ENCODE measurements at places on chromosomes 7 and 10. TPM values are rescaled to one million over a fixed set of nuclear protein-coding genes. Genes with fewer than 3 reads are reported as not detected.
A peak's percentile ranks its signal among the peaks of the same experiment; 100 is the strongest.

DNA sequence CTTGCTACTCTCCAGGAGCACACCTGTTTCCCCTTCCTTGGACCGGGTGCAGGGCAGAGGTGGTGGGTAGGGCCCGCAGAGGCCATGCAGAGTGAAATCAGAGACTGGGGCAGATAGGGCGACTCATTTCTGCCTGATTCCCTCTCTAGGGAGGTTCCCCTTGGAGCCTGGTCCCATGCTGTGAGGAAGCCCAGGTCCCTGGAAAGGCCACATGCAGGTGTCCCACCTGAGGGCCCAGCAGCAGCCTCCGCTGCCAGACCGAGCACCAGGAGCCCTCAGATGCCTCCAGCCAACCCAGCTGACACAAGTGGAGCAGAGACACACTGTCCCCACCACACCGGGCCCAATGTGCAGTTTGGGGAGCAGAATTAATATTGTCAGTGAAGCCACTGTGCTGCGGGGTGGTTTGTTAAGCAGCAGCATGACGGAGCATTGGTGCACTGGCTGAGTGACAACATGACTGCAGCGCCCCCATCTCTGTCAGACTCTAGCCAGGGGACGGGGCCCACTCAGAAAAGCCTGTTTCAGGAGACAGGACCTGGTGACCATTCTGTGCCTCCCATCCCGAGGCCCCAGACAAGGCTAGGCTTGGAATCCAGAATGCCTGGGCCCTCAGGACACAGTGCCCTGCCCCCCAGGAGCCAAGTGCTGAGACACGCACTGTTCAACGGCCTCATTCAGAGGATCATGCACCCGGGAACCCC lies 30.4 kb upstream of the RET start:
- H3K27ac ChIP-seq = no peak overlapping the region
- H3K36me3 ChIP-seq = no peaks in the 10 kb centered on the region
- no peaks in the 10 kb centered on the region for H3K4me1 ChIP-seq

DNA sequence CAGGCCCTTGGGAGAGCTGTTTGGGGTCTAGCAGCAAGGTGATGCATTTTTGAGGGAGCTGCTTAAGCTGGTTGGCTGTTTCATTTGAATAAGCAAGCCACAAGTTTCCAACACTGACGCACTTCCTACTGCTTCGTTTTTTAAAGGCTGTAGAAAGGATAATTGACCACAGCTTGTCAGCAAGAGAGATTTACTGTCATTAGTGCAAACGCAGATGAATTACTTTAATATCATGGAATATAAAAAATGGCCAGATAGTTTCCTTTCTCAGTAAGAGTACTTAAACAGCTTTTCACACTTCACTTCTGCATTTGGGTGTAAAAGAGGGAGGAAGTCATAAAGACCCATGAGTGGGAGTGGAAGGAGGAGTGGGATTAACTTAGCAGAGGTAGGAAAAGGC lies 61.5 kb downstream of the FZD1 start:
- no peaks in the 10 kb centered on the region for H3K27me3 ChIP-seq
- H3K4me1 ChIP-seq = peaks cover 7% of the 10 kb centered on the region

The PTF1A gene
- not detected for total RNA-seq

GRCh38 chr10:91416339-91416855 lies 6.3 kb downstream of the HECTD2 start:
- no peaks in the 10 kb centered on the region for H3K27me3 ChIP-seq
- no peak overlapping the region for H3K27ac ChIP-seq
- H3K4me1 ChIP-seq = peaks cover 32% of the 10 kb centered on the region

The HOXA4 gene
- 0.98 TPM for total RNA-seq

- peak overlapping the region; percentile 49 for H3K27ac ChIP-seq
- no peak overlapping the region for H3K4me3 ChIP-seq
- no peaks in the 10 kb centered on the region for H3K36me3 ChIP-seq
Observed at GRCh38 chr7:73742753-73743641, 4.4 kb upstream of the ABHD11 start.

- no peak overlapping the region for H3K27ac ChIP-seq
- DNase-seq = no peak
- no peaks in the 10 kb centered on the region for H3K27me3 ChIP-seq
- H3K4me1 ChIP-seq = peaks cover 12% of the 10 kb centered on the region
Observed at GRCh38 chr7:87872346-87872745, 3.8 kb downstream of the SLC25A40 start.

The ZPBP gene
- not detected for total RNA-seq

- H3K27me3 ChIP-seq = no peaks in the 10 kb centered on the region
- H3K4me1 ChIP-seq = no peaks in the 10 kb centered on the region
- H3K36me3 ChIP-seq = no peaks in the 10 kb centered on the region
- no peak for DNase-seq
Observed at GRCh38 chr10:103458720-103459119, at the start of gene CALHM1. Gene CALHM1 (minus strand): TSS chr10:103458900. CDS start chr10:103458751, 149 bp downstream.

DNA sequence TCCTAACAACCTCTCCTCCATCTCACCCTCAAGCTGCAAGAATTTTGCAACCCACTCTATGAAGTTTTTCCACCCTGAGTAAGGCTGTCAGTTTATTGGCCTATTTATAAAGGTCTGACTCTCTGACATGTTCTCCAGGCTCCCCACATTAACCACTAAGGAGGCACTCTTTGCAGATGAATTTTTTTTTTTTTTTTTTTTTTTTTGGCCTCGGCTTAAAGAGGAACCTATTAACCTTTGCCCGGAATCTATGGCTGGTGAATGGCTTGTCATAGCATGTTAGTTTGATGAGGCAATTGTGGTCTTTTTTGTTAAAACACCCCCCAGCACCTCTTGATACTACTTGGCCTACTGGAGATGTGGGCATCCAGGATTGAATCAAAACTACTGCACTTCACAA lies 57.1 kb downstream of the TBXAS1 start:
- DNase-seq = no peak
- H3K27me3 ChIP-seq = no peaks in the 10 kb centered on the region
- no peak overlapping the region for H3K4me3 ChIP-seq
- no peaks in the 10 kb centered on the region for H3K4me1 ChIP-seq

The TCAF2 gene
- 9.1 TPM for total RNA-seq

DNA sequence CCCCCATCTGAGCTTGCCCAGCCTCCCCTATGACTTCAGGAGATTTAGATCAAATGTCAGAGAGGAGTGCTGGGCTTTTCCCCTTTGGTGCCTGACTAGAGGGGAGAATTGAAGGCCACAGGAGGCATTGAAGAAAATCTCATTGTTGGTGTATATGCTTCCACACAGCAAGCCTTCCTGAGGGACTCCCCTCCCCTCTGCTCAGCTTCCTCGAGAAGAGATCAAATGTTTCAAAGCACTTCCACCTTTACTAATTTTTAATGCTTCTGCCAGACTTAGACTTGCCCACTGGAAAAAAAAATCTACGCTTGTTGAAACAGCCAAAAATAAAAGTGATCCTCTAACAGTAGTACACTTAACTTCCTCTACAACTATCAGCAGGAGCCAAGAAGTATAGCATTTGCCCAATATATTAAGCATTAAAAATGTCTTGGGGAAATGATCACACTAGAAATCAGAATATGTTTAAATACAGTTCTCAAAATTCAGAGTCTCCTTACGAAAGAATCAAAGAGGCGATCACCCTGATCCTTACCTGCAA lies 79.3 kb downstream of the FZD1 start:
- no peak overlapping the region for H3K4me3 ChIP-seq
- H3K27me3 ChIP-seq = no peaks in the 10 kb centered on the region
- H3K4me1 ChIP-seq = peaks cover 9% of the 10 kb centered on the region

The SAMD8 gene
- 42.7 TPM for total RNA-seq

DNA sequence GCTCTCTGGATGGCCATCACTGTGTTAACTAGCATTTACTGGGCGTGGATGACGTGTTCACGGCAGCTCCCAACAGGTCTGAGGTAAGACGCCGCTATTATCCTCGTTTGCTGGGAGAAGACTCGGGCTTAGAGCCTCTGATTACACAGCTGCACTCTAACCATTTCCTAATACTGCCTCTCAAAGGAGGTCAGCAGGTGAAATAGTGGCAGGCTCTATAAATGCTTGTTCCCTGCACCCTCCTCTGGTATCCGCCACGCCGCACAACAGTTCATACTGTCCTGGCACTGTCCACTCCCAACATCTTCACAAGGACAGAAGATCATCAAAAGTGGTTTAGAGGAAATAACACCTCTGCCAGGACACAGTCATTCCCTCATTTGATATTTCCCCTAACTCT lies 28.3 kb downstream of the HIPK2 start:
- H3K27me3 ChIP-seq = no peaks in the 10 kb centered on the region
- DNase-seq = no peak
- H3K4me1 ChIP-seq = peaks cover 65% of the 10 kb centered on the region
- no peak overlapping the region for H3K27ac ChIP-seq

DNA sequence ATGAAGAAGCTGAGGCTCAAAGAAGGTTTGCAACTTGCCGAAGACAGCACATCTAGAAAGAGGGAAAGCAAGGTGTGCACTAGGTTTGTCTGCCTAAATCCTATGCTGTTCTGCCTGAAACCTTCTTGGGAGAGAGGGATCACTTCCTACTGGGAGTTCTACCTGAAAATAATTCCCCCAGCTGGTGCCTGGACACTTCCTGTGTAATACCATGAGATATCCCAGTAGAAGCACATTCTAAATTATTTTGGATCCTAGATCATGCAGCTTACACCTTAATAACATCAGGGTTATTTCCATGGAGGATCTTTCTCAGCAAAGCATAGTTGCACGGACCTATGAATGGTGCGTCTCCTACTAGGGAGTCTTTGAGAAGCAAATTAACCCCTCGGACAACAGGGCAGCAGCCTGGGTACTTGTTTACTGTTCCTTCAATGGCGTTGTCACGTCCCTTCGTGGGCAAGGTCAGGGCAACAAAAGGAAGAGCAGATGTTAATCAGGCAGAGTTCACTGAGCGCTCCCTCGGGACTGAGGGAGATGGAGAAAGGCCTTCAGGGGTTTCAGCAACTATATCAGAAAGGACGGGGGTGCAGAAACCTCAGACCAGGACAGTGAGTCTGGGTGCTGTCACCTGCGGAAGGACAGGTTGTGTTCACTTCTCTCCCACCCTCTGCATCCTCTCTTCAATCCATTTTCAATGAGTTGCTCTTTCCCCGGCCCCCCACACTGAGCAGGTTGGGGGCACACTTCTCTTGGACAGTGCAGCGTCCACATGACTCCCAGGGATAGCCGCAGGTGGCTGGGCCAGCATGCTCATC lies 44.0 kb downstream of the OAT start:
- no peak overlapping the region for H3K4me3 ChIP-seq
- H3K27me3 ChIP-seq = no peaks in the 10 kb centered on the region
- DNase-seq = no peak
- H3K27ac ChIP-seq = no peak overlapping the region

The NUTM2D gene
- total RNA-seq = 3.7 TPM

DNA sequence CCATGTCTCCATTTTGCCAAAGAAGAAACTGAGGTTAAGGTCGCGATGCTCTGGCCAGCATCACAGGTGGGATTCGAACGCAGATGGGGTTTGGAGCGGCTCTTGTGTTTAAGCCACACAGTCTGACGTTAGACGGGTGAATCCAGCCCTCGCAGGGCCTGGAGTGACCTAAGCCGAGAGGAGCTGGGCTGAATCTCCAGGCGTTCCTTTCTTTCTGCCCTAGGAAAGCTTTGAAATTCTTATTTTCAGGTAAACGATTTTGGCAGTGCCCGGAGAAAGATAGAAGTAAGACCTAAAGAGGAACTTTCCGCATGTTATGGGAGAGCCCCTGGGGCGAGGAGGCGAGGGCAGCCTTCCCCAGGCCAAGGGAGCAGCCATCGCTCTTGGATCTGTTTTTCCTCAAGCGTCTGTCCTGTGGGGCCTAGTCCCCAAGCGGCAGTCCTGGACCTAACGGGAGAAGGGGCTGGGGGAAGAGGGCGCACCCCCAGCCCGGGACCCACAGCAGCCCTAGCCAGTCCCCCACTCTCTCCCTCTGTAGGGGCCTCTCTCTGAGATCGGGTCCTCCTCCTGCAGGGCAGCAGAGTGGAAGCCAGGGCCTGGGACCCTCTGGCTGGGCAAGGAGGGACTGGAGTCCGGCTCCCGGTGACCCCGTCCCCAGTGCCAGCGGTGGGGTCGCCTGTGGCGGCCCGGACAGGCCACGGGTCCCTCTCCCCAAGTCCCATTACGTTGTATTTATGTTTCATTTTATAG lies 8.9 kb upstream of the LBX1 start:
- H3K36me3 ChIP-seq = no peaks in the 10 kb centered on the region
- no peak overlapping the region for H3K4me3 ChIP-seq
- no peak overlapping the region for H3K27ac ChIP-seq

DNA sequence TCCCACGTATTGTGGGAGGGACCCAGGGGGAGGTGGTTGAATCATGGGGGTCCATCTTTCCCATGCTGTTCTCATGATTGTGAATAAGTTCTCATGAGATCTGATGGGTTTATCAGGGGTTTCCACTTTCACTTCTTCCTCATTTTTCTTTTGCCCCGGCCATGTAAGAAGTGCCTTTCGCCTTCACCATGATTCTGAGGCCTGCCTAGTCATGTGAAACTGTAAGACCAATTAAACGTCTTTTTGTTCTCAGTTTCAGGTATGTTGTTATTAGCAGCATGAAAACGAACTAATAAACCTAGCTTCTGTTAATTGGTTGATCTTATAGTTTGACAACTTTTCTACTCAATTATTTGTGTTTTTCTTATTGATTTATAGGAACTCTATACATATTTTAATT lies 206.3 kb downstream of the NXPH1 start:
- no peaks in the 10 kb centered on the region for H3K36me3 ChIP-seq
- no peak overlapping the region for H3K27ac ChIP-seq
- DNase-seq = no peak
- H3K4me3 ChIP-seq = no peak overlapping the region
- H3K4me1 ChIP-seq = no peaks in the 10 kb centered on the region

The IL15RA gene
- 41.0 TPM for total RNA-seq

DNA sequence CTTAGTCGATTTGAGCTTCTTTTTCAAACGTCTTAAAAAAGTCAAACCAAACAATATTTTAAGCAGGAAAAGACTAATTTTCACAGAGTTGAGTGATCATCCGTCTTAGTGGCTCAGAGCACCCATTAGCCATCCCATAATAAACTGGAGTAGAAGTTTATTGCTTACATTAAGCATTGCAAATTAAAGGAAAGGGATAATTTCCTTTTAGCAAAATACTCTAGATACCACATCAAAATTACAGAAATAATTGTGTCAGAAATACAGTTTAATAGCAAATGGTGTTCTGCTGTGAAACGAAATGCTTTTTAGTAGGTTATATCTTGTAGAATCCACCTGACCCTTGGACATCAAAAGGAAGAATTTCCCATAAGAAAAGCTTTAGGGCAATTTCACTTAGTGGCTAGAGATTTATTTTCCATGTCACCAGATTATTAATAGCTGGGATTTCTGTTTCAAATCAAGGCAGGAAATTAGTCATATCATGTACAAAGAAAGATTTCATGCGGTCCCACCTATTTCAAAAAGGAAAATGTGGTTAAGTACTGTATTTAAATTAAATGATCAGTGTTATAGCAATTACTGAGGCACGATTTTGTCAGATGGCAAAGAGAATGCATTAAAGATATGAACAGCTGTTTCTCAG lies 96.2 kb downstream of the NPTX2 start:
- H3K4me1 ChIP-seq = no peaks in the 10 kb centered on the region
- no peaks in the 10 kb centered on the region for H3K36me3 ChIP-seq
- DNase-seq = no peak
- H3K27me3 ChIP-seq = no peaks in the 10 kb centered on the region

The EIF3B gene
- total RNA-seq = 90.8 TPM

GRCh38 chr10:46551701-46552525 lies 4.5 kb downstream of the GPRIN2 start:
- peaks cover 4% of the 10 kb centered on the region for H3K27me3 ChIP-seq
- no peak overlapping the region for H3K4me3 ChIP-seq
- H3K4me1 ChIP-seq = peaks cover 16% of the 10 kb centered on the region
